Mammary epithelial cell (primary cell): ENCODE measurements at places on chromosomes 12 and 14. TPM values are rescaled to one million over a fixed set of nuclear protein-coding genes. Genes with fewer than 3 reads are reported as not detected.

RERG gene
- 0.17 TPM for total RNA-seq

CYP46A1 gene
- not detected for total RNA-seq

PTGDR gene
- total RNA-seq = not detected in 2 replicates

EIF2S3B gene
- 0.80 and 1.4 TPM in 2 replicates for total RNA-seq

RAB3IP gene
- total RNA-seq = 22.3 TPM

TAS2R20 gene
- total RNA-seq = 1.4 and 1.7 TPM in 2 replicates

SMIM41 gene
- not detected in 2 replicates for total RNA-seq

- DNase-seq = no peak
These were observed 87.2 kb upstream of the CDKN3 start for GRCh38 chr14:54309615-54310014.

GRCh38 chr14:85415015-85415712, 114.8 kb upstream of the FLRT2 start:
- peak; percentile 99 for DNase-seq

GRCh38 chr14:54881235-54881760, 21.3 kb downstream of the GCH1 start:
- DNase-seq = peak; percentile 68

- no peak for DNase-seq
These were observed 100.6 kb upstream of the CCND2 start for GRCh38 chr12:4172999-4173398.

DNA sequence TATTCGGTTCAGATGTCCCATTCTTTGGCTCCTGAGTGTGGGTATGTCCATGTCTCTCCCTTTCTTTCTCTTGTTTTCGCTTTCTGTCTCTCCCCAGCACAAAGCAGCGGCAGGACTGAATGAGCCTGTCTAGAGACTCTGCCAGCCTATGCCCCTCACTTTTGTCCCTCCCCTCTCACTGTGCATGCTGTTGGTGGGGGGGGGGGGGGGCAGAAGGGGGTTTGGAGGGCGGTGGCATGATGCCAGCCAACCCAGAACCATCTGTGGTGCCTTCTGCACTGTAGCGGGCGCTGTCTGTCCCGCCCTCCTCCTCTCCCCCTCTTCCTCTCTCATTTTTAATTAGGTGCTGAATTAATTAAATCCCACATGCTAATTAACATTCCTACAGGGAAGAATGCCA, 17.7 kb downstream of the NGDN start:
- no peak for DNase-seq

GRCh38 chr12:740921-741320, 11.5 kb upstream of the WNK1 start:
- DNase-seq = no peak

DNA sequence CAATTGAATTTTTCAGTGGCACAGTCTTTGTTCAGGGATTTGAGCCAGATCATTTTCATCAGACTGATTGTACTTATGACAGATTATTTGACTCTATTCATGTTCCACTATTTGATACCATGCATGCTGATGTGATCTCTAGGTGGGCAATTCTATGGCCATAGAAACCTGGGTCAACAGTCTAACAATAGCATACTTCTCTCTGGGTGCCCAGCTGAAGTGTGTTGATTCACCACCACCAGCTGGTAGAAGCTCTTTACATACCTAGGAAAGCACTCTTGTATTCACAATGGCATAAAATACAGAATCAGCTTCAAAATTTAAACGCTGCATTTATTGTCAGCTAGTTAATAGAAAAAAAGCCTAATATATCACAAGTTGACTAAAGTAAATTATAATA, 90.2 kb upstream of the TMTC2 start:
- DNase-seq = no peak

DNA sequence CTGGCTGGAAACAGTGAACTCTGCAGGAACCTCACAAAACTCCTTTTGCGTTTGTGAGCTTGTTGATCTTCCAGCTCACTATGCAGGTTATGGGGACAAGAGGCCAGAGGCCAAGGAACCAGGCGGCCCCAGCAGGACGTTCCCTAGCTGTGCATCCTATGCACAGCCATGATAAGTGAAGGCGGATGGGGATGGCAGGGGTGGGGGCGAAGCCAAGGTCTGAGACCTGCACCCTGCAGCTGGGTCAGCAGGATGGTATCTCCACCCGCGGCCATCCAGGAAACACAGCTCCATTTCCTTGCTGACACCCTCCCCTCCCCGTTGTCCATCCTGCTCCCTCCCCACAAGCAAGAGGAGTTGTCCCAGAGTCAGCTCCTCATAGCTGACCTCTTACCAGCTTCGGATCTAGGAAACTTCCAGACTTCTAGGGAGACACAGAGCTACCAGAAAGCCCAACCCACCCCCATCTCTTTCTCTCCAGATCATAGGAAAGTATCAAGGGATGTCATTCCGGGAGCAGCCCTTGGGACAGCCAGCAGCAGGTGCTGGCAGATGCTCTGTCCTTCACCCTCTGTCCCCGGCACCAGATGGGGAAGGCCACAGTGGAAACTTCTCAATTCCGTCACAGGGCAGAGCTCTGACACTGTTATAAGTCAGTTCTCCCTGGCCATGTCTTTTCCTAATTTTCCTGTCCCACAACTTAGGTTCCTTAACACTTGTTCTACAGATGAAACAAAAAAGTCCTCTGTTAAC, 9.4 kb downstream of the ZBTB39 start:
- no peak for DNase-seq
